ENCODE measurements at places on chromosomes 16 and 17.

DNA sequence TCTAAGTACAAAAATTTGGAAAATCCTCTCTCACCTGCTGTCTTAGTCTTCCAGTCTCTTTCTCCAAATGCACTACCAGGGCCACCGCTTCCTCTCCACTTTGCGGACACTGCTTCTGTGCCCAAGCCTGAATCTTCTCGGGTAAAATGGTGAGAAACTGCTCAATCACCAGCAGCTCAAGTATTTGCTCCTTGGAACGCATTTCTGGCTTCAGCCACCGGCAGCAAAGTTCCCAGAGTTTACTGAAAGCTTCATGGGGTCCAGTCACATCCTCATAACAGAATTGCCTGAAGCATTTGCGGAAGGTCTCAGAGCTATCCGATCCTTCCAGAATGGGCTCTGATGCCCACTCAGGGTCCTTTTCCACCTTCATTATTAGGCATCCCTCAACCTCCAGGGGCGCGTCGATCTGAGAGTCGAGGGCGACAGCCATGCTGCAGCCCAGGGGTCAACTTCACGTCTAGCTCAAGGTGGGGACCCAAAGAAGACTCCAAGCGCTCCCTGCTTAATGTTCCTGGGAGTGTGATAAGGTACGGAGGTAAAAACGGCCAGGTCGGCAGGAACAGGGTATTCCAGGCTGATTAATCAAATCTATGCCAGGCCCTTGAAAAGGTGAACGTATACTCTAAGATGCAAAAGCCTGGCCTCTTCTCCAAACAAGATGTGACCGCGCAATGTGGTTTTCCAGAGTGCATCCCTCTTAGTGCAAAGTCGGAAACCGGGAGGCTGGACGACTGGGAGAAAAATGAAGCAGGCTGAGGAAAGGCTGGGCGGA is 763 bp downstream of the ZKSCAN2 start:
- peak; percentile 26 for DNase-seq

DNA sequence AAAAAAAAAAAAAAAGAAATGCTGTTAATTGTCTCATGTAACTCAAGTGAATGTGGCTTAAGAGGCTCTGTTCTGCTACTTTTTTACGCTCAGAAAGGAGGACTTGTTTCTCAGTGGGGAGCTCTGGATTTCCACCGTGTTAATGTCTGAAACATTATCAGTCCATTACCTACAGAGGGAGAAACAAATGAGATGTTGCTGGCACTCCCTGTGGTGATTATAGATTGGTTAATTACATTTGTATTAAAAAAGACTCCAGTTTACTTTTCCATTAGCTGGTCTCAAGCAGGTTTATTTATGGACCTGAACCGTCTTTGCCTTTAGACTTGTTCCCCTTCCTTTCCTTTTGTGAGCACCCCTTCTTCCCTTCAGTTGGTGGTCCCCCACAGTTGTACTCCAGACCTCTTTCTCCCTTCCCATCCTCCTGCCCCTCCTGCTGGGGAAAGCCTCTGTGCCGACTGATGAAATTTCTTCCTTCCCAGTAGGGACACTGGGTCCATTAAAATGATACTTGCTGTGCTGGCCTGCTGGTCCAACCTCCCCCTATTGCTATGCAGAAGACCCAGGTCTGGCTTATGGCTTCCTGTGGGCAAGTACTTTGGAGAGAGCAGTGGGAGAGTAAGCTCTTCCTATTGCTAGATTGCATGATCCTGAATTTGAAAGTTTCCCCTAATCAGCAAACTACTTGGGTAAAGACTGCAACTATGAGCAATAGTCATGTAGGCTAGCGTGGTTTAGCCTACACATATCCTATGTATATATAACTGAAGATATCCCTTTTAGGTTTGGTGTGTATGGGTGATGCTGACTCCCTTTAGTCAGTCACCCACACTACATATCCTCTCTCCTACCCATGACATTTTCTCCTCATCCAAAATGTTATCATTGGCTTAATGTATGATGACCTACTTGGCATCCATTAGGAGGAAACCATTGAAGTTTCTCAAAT is 8.1 kb downstream of the CDC6 start:
- DNase-seq = no peak

- no peak for DNase-seq
Measured at GRCh38 chr17:17736205-17737183, 55.2 kb downstream of the RAI1 start.

DNA sequence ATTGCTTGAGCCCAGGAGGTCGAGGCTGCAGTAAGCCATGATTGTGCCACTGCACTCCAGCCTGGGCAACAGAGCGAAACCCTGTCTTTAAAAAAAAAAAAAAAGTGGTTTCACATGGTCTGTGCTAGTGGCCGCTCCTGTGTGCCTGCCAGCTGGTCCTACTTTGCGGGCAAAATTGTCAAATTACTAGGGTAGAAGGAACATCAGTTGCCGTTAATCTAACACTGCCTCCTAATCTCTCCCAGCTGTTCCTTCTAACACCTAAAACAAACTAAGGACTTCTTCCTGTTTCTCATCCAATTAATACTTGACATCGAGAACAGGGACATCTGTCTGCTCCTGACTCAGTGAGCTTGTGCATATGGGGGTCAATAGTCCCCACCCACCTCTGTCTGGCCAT is 23.9 kb downstream of the TMEM11 start:
- no peak for DNase-seq

DNA sequence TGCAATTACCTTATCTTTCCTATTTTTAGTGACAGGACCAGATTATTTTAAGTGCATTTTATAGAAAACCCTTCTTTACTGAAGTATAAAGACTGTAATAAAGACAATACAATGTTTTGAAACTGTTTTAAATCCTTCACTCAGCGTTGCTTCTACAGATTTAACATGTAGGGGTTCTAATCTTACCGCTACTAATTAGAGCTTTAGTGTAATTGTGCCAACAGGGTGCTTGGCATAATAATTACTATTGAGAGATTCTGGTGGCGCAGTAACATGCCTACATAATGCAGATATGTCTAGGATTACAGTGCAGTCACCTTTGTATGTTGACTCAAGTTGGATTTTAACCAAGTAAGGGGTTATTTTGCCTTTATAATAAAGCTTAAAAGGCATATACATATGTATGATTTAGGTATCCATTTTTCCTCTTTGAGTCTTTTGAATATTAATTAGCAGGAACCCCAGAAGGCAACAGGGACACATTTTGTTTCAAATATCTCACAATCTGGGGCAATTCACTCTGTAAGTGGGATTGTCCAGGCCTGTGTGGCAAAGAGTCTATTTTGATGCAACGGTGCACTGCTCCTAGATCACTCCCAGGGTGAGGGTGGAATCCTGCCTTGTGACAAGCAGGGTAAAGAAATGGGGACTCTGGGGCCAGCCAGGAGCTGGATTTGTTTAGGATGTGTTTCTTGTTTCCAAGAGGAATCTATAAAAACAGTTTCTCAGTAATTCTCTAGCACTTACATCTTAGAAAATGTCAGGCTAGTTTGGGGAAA is 604.7 kb upstream of the SALL1 start:
- no peak for DNase-seq

DNA sequence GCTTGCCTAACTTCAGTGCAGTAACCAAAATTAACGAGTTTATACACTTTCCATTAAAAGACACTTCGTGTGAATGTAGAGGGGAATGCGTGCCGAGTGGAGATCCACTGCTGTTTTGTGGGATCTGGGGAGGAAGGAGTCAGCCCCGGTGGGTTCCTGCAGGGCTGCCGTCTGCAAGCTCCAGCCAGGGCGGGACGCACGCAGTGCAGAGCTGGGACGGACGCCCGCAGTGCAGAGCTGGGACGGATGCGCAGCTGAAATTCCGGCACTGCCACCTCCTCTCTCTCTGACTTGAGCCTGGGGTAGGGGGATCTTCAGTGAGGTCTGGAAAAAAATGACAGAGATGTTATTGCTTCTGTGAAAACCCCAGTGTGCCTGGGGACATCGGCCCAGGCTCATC is 16.5 kb upstream of the ZC3H18 start:
- no peak for DNase-seq

- DNase-seq = no peak
Measured at GRCh38 chr16:85477801-85478363, 135.2 kb upstream of the GSE1 start.

GRCh38 chr16:19153876-19154275 is 14.2 kb upstream of the SYT17 start:
- no peak for DNase-seq

- no peak for DNase-seq
Measured at GRCh38 chr17:12523244-12523643, 142.4 kb upstream of the MYOCD start.

GRCh38 chr17:32720671-32721070 is 156.3 kb downstream of the MYO1D start:
- DNase-seq = no peak

DNA sequence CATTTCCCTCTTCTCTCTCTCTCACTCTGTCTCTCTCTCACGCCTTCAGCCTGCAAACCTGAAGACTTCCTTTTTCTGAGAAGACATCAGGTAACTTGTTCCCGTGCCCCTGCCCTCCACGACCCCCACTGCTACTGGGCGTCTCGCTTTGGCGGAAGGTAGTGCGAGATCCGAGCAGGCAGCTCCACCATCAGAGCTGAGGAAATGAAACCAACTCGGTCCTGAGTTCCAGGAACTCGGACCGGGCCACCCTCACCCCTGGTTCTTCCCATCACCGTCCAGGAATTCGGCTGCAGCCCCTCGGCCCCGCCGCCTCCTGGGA is 585 bp downstream of the MLKL start:
- peak; percentile 57 for DNase-seq

GRCh38 chr16:78579020-78579419 is 479.6 kb downstream of the WWOX start:
- no peak for DNase-seq

DNA sequence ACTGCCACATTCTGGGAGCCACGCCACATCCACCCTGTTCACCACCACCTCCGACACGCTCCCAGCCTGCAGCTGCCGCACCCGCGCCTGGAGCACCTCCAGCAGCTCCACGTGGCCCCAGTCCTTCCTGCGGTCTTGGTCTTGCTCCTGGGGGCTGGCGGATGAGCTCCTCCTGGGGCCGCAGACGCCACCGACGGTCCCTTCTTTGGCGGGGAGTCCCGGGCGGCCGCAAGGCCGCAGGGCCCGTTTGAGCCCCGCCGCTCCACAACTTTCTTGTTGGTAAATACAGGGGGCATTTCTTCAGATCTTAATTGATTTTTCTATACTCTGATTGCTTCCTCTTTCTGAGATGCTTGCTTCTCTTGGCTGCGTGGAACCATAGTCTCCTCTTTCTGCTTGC is 75.3 kb upstream of the MED13 start:
- no peak for DNase-seq

- no peak for DNase-seq
Measured at GRCh38 chr17:64491994-64492393, 4.9 kb downstream of the POLG2 start.

DNA sequence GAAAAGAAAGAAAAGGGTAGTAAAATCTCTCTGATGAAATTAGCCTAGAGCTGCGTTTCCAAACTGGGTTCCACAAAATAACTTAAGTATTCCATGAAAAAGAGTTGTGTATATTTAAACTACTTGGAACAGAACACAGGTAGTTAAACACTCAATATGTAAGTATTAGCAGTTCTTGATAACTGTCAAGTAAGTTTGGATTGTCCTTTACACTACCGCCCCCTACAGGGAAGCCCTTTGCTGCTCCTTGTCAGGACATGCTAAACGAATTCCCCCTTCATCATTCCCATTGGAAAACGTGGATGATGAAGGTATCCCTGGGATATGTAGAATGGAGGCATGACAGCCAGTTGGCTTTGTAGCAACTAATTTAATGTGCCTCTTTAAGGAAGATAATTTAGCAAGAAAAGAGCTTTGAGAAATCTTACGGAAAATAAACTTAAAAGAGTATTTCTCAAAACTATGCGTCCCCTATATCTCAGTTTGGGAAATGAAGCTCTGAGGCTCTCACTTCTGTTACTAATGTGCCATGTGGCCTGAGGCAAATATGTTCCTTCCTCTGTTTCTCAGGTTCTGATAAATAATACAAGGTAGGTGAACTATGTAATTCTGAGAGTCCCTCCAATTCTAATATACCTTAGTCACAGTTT is 18.8 kb downstream of the NCBP3 start:
- DNase-seq = peak; percentile 78

- DNase-seq = no peak
Measured at GRCh38 chr17:79046916-79047280, 22.9 kb downstream of the C1QTNF1 start.

- DNase-seq = no peak
Measured at GRCh38 chr16:71966932-71967331, 33.3 kb downstream of the PKD1L3 start.
